ENCODE measurements at places on chromosomes 12 and 14.
A peak's percentile ranks its signal among the peaks of the same experiment; 100 is the strongest.

DNA sequence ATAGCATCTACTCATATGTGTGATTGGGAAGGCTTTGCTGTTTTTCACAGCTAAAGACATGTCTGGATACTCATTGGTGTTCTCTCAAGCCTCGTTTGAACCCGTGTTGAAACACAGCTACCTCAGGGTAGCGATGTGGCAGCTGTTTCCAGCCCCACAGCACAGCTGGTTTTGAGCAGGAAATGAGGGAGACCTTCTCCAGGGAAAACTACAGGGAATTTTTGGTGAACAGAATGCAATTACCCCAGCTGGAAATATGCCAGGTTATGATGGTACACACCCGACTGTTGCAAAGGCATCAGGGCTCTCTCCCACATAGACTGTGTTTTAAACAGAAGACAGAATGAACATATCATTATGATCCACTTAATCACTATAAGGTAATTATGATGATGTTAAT lies 828.9 kb downstream of the VRK1 start:
- no peak for DNase-seq

- DNase-seq = peak; percentile 37
Measured at GRCh38 chr12:21881965-21882364, 59.3 kb downstream of the ABCC9 start.

GRCh38 chr14:78083837-78084236 lies 86.3 kb upstream of the NRXN3 start:
- no peak for DNase-seq

- no peak for DNase-seq
Measured at GRCh38 chr14:26833621-26834176, 235.9 kb upstream of the NOVA1 start.

GRCh38 chr12:78121969-78122610 lies 291.4 kb downstream of the NAV3 start:
- DNase-seq = peak; percentile 25

DNA sequence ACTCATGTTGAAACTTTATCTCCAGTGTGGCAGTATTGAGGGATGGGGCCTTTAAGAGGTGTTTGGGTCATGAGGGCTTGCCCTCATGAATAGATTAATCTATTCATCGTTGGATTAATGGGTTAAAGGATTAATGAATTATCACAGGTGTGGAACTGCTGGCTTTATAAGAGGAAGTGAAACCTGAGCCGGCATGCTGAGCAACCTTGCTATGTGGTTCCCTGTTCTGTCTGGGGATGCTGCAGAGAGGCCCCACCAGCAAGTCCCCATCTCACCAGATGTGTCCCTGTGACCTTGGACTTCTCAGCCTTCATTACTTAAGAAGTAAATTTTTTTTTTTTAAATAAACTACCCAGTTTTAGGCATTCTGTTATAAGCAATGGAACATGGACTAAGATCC lies 109.6 kb downstream of the DYRK2 start:
- no peak for DNase-seq

DNA sequence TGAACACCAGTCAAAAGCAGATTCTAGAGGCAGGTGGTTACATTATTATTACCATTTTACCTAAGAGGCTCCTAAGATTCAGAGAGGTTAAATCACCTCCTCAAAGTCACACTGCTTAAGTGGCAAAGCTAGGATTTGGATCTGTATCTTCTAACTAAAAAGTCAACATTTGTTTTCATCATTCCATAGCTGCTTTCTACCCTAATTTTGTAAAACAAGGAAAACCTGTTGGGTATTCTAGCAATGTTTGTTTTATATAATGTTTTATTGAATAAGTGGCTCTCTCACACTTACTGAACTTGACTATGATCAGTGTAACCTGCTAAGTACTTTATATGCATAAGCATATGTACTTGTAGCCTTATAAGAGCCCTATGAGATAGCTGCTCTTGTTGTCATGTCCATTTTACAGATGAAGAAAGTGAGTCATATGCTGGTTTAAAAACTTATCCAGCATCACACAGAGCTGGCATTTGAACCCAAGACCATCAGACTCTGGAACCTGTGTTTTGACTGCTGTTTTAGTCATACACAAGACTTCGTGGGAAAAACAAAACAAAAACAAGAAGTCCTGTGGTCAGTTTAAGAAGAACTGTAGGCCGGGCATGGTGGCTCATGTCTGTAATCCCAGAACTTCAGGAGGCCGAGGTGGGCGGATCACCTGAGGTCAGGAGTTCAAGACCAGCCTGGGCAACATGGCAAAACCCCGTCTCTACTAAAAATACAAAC lies 31.7 kb upstream of the EVL start:
- no peak for DNase-seq

DNA sequence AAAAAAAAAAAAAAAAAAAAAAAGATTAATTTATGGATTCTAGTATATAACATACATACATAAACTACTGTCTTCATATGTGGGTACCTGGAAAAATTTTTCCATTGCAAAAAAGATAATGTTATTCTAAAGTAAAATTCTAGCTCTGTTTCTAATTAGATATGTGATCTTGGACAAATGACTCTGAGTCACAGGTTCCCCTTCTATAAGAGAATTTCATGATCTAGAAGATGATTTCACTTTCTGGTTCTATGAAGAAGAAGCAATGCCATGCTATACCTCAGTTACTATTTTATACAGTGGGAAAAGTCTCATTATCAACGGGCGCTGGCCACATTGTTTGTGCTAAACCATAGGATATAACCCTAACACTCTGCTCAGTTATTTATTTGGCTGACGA lies 351.3 kb downstream of the ZFP36L1 start:
- no peak for DNase-seq

DNA sequence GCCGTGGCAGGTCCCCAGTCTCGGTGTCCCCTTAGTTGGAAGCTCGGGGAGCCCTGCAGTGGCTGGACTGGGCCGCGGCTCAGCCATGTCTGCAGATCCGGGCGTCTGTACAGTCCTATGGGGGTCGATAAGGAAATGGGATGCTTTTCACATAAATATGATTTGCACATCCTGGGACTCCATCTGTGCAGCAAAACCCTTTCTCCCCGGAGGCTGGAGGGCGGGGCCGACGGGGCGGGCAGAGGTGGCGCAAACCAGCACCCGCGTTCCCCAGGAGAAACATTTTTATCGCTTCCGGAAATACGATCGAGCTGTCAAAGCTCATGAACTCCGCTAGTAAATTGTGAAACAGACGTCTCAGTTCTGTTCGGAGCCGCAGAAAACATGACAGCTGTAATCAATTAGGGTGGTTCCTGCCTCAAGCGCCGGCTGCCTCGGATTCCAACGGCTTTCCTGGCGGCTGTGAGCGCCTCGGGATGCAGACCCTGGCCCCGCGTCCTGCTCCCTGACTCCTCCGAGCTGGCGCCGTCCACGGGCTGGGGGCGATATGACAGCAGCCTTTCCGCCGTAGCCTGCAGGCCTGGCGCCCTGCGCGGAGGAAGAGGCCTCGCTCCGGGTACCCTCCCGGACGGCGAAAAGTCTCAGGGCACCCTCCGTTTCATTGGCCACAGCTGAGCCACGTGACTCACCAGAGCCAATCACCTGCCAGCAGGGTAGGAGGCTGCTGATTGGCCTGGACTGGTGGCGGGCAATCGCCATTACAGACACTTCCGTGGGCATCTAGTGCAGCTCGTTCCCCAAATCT lies 23.0 kb downstream of the DIO3 start:
- DNase-seq = peak; percentile 81

- DNase-seq = no peak
Measured at GRCh38 chr12:19220852-19221466, 91.4 kb downstream of the PLEKHA5 start.

DNA sequence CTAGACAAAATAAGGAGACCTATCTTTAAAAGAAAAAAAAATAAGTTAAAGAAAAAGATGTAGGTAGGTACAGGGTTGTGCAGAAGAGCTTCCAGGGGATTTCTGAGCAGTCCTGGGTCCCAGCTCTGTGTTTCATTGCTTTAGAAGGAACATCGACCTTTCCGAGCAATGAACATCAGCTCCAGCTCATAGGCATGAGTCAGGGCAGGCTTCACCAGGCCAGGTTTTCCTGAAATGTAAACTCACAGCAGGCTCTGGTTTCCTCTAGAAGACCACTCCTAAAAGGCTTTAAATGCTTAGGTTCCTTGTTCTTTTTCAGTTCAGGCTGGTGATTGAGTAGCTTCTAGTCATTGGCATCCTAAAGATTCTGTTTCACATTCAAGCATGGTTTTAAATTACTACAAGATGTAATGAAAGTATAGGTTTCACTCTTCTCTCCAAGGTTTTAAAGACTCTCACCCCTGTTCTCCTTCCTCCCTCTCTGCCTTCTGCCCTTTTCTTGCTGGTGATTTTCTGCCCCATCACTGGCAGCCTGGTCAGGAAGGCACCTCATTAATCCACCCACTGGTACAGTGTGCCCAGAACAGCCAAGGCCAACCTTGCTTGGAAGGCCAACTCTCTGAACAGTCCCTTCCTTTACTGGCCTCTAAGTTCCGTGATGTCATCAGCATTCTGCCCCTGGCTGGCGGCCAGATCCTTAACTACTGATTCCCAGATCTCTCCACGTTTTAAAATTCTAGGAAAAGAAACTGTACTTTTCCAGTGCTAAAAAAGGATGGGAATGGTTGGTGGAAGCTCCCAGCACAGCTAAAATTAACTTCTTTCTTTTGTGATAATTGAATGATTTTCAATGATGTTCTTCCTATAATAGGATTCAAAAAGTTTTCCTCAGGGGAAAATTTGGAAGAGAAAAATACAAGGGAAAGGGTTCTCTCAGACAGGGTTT lies 109.4 kb upstream of the HIF1A start:
- peak; percentile 90 for DNase-seq

DNA sequence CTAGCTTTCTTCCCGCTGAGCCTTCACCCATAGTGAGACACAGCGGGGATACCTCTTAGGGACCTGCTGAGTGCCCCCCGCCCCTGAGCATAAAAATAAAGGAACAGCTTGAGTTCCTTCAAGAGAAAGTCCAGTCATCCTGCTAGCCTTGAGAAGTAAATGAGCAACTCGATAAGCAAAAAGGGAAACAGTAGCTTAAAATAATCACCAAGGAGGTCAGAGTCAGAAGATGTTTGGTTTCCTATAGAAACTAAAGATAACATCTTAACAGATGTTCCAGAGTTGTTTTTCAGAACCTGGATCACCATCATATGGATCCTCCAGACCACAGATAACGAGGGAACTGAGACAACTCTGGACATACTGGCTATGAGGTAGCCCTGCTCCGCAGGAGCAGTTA lies 94.0 kb downstream of the BCAT1 start:
- no peak for DNase-seq

DNA sequence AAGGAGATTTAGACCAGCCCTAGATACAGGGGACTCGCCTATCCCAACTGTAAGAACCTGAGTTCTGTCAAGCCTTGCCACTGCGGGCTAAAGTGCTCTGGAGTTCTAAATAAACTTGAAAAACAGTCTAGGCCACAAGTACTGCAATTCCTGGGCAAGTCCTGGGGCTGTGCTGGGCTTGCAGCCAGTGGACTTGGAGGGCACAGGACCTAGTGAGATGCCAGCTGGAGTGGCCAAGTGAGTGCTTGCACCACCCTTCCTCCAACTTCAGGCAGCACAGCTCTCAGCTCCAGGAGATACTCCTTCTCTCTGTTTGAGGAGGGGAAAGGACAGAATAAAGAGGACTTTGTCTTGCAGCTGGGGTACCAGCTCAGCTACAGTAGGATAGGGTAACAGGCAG lies 307.6 kb upstream of the FBXO33 start:
- DNase-seq = no peak

GRCh38 chr14:23069413-23069806 lies 12.1 kb upstream of the CDH24 start:
- no peak for DNase-seq

- DNase-seq = no peak
Measured at GRCh38 chr12:99495799-99496198, 151.8 kb upstream of the GARIN6 start.

GRCh38 chr12:102444093-102444492 lies 36.3 kb downstream of the IGF1 start:
- DNase-seq = no peak

DNA sequence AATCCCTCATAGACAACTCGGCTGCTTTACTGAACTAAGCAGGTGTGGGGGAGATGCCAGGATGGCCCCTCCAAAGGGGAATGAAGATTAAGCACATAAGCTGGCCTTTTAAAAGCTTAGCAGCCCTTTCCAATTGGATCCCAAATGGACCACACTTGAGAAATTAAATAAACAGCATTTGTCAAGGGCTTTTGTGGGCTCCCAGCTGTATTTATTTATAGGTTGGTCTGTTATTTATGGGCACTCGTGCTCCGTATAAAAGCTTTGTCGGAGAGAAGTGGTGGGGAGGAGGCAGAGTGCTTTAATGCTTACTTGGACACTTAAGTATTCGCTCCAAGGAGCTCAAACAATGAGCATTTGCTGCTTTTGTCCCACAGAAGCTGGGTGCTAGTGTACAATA lies 580.2 kb downstream of the MED13L start:
- no peak for DNase-seq

- no peak for DNase-seq
Measured at GRCh38 chr14:61438036-61438435, 116.7 kb downstream of the PRKCH start.

DNA sequence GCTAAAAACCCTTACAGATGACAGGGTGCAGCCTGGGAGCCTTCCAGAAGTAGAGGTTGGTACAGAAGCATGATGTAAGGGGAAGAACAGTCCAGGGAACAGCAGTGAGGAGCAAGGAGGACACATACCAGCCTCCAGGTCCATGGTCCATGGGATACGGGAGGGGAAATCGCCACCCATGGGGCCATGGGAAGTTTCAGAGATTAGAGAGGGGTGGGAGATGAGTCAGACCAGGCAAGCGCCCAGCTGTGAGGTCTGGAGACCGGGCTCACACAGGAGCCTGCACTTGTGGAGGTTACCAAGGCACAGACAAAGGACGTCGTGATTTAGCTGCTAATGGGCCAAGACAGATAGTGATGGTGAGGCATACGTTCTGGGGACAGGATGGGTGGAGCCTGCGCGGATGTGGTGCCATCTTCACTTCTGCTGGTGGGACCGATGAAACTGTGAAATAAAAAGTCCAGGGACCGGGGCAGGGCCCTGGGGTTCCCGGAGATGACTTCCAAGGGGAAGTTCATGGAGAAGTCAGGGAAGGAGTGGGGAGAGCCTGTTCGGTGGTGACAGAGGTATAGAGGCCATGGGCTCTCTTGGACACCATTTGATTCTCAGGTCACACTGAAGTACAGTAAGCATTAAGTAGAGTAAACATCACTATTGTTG lies 17.7 kb upstream of the LRP1-AS start:
- DNase-seq = no peak

DNA sequence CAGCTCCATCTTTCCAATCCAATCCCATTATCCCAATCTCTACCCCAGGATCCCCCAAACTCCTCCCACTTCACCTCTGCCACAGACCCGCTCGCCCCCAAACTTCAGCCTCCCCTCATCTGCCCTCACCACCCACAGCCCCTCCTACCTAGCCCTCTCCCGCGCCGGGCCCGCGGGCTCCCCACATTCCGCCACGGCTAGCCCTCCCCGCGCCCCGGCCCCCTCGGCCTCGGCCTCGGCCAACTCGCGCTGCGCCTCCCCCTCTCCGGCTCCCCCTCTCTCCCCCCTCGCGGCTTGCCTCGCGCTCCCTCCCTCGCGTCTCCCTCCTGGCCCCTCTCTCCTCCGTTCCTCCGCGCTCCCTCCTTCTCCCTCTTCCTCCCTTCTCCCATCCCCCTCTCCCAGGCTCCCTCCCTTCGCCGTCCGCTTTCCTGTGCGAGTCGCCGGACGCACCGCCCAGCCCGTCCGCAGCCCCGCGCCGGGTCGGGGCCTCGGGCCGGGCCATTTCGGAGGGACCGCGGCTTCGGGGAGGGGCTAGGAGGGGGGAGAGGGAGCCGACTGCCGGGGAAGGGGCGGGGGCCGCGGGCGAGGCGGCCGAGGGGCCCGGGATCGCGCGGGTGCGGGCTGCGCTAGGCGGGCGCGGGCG lies at the start of gene ATN1:
ATN1 (plus strand) TSS at position 581 of the 643 bp plus-strand sequence. CDS start 6,043 bp downstream, outside the sequence.
- peak; percentile 94 for DNase-seq

- no peak for DNase-seq
Measured at GRCh38 chr14:104296388-104297312, 158.3 kb downstream of the KIF26A start.

GRCh38 chr14:74613211-74613914 lies 1.3 kb upstream of the LTBP2 start:
- DNase-seq = no peak
